ENCODE measurements at places on chromosomes 16 and 17.
A peak's percentile ranks its signal among the peaks of the same experiment; 100 is the strongest.

DNA sequence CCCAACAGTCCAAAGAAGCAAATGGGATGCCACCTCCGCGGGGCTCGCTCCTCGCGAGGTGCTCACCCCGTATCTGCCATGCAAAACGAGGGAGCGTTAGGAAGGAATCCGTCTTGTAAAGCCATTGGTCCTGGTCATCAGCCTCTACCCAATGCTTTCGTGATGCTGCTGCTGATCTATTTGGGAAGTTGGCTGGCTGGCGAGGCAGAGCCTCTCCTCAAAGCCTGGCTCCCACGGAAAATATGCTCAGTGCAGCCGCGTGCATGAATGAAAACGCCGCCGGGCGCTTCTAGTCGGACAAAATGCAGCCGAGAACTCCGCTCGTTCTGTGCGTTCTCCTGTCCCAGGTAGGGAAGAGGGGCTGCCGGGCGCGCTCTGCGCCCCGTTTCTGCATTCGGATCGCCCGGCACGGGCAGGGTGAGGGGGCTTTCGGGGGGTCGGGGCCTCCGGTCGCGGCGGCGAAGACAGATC is at the start of gene CDH13:
TSS of gene CDH13 (plus strand) at position 179 of the 471 bp plus-strand sequence.
- peak; percentile 32 for DNase-seq

GRCh38 chr17:36578671-36579070 is 13.0 kb upstream of the DHRS11 start:
- no peak for DNase-seq

GRCh38 chr16:56258508-56259424 is 67.5 kb downstream of the GNAO1 start:
- DNase-seq, result no peak

DNA sequence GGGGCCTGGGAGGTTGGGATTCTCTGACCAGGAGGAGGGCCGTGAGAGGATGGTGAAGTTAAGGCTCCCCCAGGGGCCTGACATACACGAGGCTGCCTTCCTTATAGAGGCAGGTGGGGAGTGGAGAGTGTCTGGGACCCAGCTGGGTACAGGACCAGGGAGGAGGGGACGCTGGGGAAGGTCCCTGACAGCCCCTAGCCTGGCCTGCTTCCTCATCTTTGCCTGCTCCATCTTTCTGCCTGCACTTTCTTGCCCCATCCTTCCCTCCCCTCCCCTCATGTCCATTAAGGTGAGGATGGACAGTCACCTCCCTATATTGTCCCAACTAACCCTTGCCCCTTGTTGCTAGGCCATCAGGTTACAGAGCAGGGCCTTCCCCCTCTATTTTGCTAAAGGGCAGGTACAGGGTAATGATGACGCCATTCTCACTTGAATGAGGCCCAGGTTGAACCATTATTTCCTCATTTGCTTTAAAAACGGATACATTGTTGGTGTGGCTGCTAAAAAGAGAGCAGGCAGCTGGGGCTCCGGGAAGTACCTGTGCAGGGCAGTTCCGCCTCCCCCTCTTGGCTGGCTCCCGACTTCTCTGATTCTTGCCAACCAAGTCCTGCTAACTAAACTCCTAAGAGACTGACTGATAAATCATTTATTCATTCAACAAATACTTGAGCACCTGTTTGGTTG is 1.3 kb downstream of the C17orf99 start:
- no peak for DNase-seq

Data from GOT3 (cell line).